ENCODE measurements at places on chromosomes 11 and 22.
A peak's percentile ranks its signal among the peaks of the same experiment; 100 is the strongest.

GRCh38 chr11:69122630-69123431, 32.9 kb upstream of the SMIM38 start:
- H3K36me3 ChIP-seq: no peaks in the 10 kb centered on the region
- no peaks in the 10 kb centered on the region for H3K27me3 ChIP-seq
- peak; percentile 12 for DNase-seq
- no peak overlapping the region for H3K4me3 ChIP-seq
- no peak overlapping the region for H3K27ac ChIP-seq

DNA sequence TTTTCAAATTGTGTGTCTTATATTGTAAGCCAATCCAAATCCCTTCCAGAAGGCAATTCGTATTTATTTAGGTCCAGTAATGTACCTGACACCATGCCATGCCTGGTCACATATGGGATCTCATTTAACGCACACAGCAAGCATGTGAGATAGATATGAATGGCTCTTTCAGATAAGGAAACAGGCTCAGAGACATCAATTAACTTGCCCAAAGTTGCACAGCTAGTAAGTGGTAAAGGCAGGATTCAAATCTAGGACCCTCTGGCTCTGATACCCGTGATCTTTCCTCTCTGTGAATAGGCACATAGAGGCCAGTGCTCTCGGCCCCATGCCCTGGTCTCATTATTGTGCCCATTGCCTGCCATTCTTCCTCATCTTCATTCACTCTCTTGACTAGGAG, 34.3 kb downstream of the KCNJ4 start:
- no peak overlapping the region for H3K27ac ChIP-seq
- no peak for DNase-seq
- H3K4me1 ChIP-seq: peaks cover 7% of the 10 kb centered on the region
- no peak overlapping the region for H3K4me3 ChIP-seq
- H3K27me3 ChIP-seq: no peaks in the 10 kb centered on the region
- no peaks in the 10 kb centered on the region for H3K36me3 ChIP-seq

DNA sequence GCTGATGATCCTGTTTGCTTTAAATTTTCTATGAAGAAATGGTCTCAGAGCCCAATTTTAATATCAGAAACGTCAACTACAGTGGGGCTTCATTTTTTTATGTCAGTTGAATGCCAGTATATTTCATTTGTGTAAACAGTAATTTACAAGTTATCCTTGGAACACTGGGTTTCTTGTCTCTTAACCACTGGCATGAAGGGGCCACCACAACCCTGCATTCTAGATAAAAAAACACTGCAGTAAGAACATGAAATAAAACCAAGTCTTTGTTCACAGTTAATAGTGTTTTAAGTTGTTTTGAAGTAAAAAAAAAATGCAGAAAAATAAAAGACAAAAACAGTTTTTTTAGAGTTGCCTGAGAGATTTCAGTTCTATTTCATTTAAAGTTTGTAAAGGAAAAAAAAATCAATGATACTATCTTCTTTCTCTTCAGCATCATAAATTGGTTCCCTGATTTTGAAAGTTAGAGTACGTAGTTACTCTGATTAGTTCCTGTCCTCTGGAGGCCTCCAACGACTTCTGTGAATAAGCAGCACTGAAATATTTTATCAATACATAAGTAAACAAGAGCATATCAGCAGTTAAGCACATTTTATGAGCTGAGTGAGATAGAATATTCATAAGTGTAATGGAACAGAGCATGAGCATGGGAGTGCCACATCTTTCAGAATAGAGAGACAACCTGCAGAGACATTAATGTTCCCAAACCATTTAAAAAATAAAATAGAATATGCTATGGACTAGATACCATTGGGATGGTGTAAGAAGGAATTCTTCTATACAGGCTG, 7.8 kb upstream of the DDI1 start:
- no peaks in the 10 kb centered on the region for H3K36me3 ChIP-seq
- H3K27ac ChIP-seq: no peak overlapping the region
- no peak overlapping the region for H3K4me3 ChIP-seq
- H3K4me1 ChIP-seq: no peaks in the 10 kb centered on the region
- DNase-seq: no peak

GRCh38 chr11:14202251-14203196, 156.5 kb downstream of the RRAS2 start:
- no peak overlapping the region for H3K27ac ChIP-seq
- H3K36me3 ChIP-seq: no peaks in the 10 kb centered on the region
- no peak overlapping the region for H3K4me3 ChIP-seq
- H3K27me3 ChIP-seq: peaks cover 2% of the 10 kb centered on the region

GRCh38 chr22:35629406-35630216, 12.5 kb upstream of the MB start:
- H3K27ac ChIP-seq: no peak overlapping the region
- peaks cover 16% of the 10 kb centered on the region for H3K4me1 ChIP-seq
- no peak overlapping the region for H3K4me3 ChIP-seq
- H3K36me3 ChIP-seq: no peaks in the 10 kb centered on the region

GRCh38 chr11:35121326-35121865, 17.6 kb upstream of the CD44 start:
- no peaks in the 10 kb centered on the region for H3K27me3 ChIP-seq
- peaks cover 4% of the 10 kb centered on the region for H3K4me1 ChIP-seq
- no peak overlapping the region for H3K4me3 ChIP-seq
- DNase-seq: no peak
